ENCODE measurements at places on chromosomes 1 and 21. TPM values are rescaled to one million over a fixed set of nuclear protein-coding genes. Genes with fewer than 3 reads are reported as not detected.

Gene S100A11
- 454 TPM for total RNA-seq

Gene SCMH1
- total RNA-seq = 21.2 TPM

Gene NGF
- not detected for total RNA-seq

Gene MPZ
- total RNA-seq = 10.7 TPM

Gene AK5
- 426 TPM for total RNA-seq

Gene RGS4
- 174 TPM for total RNA-seq

Gene CA14
- not detected for total RNA-seq

Gene USH2A
- under 0.01 TPM for total RNA-seq

Gene CRNN
- not detected for total RNA-seq

Gene GATAD2B
- total RNA-seq = 5.1 TPM

Gene PM20D1
- total RNA-seq = not detected

Gene NEK2
- 54.9 TPM for total RNA-seq

Gene TBX19
- 0.34 TPM for total RNA-seq

Gene AZIN2
- 5.0 TPM for total RNA-seq

Gene RGSL1
- total RNA-seq = not detected

Gene TACSTD2
- total RNA-seq = not detected

Gene LRRC53
- not detected for total RNA-seq

Gene IL22RA1
- total RNA-seq = not detected

Gene KLHDC8A
- total RNA-seq = not detected

Gene NTNG1
- total RNA-seq = 0.26 TPM

Gene RIPPLY3
- not detected for total RNA-seq

Gene TAS1R1
- total RNA-seq = 1.2 TPM

Gene CRYZL1
- total RNA-seq = 18.3 TPM

Gene AMPD1
- not detected for total RNA-seq

Gene AQP10
- total RNA-seq = not detected

Gene FCGR2B
- not detected for total RNA-seq

All from LHCN-M2 (cell line).